Activated CD4-positive, CD25-positive, alpha-beta regulatory T cell (primary cell): ENCODE measurements at places on chromosomes 4 and X.
A peak's percentile ranks its signal among the peaks of the same experiment; 100 is the strongest.

GRCh38 chrX:1213971-1214370 lies 1.5 kb upstream of the CRLF2 start:
- DNase-seq, result no peak

- DNase-seq, result no peak
These were observed 37.4 kb downstream of the BCOR start for GRCh38 chrX:40060356-40060845.

GRCh38 chrX:100410901-100411801 lies 1.1 kb upstream of the PCDH19 start:
- no peak for DNase-seq

- no peak for DNase-seq
These were observed 42.7 kb downstream of the ABLIM2 start for GRCh38 chr4:8115916-8116315.

DNA sequence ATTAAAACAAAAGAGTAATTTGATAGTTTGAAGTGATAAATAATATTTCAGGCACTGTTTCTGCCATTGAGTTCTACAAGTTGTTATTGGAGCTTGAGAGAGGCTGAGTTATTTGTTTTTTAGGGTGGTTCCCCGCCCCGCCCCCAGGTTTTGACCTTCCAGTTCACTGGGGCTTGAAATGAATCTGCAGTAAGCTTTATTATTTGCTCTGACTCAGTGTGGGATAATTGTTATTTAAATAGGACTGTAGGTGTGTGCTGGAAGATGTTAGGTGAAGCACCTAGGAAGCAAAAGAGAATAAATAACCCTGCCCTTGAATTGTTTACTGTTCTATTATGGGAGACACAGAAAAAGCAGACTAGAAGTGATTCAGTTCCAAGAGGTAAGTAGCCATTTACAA lies 81.2 kb upstream of the KCNIP4 start:
- no peak for DNase-seq

DNA sequence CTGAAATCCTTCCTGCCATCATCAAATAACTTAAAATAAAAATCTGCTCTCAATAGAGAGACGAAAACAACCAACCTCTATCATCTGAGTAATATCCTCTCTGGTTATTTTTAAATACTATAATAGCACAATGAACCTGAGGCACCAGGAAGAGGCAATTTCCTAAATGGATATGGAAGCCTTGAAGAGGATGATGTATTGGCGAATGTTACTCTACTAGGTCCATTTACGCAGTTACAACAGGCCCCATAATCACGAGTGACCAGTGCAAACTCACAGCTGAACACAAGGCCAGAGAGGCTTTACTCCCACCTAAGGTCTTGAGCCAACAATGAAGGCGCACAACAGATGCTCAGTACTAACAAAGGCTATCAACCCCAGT lies 678.8 kb upstream of the NR3C2 start:
- no peak for DNase-seq

DNA sequence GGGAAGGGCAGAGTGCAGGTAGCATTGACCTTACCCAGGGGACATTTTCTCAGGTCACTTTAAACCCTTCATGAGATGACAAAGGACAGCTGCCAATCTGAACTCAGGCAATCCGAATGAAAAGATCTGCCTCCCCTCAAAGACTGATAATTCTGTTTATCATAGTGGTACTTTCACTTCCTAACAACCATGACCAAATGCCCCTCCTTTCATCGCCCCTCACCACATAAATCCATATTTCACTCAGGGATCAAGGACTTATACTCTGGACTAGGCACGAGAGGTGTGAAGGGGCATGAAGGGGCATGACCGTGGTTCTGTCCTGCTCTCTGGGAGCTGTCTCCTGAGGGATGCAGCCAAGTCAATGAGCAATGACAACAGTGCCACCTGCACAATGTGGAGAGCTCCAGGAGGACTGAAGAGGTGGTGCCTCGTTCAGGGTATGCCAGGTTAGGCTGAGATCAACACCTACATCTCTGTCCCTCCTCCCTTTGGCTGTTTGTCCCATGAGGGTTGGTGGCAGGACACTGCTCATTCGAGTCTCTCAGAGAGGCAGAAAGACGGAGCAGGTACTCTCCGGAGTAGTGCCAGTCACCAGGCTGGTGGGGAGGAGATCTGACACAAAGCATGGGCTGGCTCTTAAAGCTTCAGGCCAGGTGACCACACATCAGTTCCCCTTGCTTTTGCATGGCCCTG lies 12.5 kb downstream of the HS3ST1 start:
- no peak for DNase-seq

DNA sequence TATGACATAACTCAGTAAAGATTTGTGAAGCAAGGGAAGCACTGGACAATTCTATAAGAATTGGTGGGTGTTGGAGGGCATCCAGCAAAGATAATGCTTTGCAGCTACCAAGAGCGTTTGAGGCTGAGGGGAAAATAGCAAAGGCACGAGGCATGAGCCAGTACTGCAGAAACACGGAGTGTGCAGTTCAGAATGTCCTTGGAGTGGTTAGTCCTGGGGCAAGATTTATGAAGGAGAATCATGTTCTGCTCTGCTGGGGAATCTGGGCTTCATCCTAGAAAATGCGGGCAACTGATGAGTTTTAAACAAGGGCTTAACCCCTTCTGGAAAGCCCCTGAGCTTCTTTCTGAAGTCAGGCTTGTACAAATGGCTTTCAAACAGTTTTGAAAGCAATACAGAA lies 452.5 kb downstream of the IL15 start:
- no peak for DNase-seq

DNA sequence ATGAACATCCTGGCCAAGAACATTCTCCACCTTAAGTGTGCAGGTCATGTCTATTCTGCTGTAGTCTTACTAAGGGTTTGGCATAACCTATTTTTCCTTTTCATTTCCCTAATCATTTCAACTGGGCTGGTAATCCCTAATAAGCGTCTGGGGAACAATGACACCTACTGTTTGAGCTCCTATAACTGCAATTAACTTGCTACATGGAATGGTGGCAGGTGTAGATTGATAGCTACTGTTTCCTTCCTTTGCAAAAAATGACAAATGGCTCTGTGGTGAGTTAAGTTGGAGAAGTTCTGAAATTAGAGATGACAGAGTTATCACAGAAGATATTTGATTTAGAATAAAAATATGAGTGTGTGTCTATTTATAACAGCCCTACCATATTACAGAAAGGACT lies 104.5 kb upstream of the NAP1L5 start:
- no peak for DNase-seq

GRCh38 chr4:26356081-26356501 lies 35.3 kb downstream of the RBPJ start:
- DNase-seq, result no peak

DNA sequence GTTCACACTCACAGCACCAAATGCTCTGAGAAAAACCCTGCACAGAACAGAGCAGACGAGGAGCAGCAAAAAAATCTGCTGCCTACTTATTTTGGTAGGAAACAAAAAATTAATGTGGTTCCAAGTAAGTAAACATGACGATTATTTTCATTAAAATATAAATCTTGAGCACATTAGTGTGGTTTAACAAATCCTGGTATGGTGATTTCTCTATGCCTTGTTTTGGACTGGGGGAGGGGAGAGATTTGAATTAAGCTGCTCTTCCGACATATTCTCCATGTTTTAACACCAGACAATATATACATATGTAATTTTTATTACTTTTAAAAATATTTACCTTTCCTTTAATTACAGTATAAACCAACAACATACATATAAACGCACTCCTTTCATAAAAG lies 1.8 kb downstream of the CAMK2D start:
- DNase-seq, result no peak

DNA sequence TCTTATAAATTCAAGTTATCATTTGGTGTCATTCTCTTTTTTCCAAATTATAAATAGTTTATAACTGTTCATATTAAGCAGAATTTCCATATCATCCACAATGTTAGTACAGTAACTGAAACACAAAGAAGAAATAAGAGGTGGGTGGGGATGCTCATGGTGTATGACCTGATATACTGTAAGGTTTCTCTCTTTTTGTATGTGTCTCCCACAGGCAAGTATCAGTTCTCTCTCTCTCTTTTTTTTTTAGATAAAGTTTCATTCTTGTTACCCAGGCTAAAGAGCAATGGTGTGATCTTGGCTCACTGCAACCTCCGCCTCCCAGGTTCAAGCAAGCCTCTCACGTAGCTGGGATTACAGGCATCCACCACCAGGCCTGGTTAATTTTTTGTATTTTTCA lies 43.7 kb upstream of the UGT2A3 start:
- no peak for DNase-seq

DNA sequence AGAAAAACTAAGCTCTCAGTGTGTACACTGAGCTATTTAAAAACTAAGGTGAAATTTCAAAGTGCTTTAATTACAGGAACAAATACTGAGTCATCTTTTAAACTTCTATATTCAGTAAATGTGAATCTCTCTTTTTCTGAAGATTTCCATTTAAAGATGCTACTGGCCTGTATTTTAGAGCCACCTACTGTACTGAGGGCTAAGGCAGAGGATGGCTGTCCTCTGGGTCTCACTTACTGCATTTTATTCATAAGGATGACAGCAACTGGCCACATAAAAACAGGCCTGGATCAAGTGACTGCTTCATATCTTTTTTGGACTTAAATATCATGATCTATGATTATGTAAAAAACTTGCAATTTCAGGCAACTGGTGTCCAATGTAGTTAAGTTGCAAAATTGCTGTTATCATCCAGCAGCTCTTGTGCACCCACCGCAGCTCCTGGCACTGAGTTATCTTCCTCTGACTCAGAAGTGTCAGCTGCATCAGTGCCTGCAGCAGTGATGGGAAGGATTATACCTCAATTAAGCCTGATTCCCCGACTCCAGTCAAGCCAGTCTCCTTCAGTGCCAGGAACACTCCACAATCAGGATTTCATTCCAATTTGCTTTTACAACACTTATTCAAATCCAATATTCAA lies 1073.7 kb downstream of the PDHA2 start:
- no peak for DNase-seq

GRCh38 chrX:130032552-130032951 lies 50.1 kb downstream of the BCORL1 start:
- DNase-seq, result no peak

DNA sequence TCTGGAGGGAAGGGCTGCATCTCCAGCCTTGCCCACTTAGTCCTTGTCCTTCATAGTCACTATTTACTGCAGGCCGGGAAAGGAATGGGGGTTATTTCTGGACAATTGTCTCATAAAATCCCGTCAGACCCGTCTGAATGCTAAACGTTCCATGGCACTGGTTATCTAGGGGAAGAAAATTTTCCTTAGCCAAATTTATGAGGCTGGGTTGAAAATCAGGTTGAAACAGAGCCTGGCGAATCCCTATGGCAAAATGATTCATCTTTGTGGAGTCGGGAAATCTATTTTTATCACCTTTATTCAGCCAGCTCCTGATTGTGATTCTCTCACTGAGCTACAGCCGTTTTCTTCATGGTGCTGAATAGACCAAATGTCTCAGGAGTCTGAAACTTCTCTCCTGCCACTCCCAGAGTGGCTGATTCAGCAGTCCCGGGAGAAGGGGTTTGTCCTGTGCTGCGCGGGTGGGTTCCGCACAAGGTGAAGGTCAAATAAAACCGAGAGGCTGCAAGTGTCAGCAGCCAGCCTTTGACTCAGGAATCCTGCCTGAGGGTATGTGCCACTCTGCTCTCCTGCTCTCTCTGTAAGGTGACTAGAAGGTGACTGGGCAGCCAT lies 1.0 kb downstream of the LIMCH1 start:
- DNase-seq, result no peak

DNA sequence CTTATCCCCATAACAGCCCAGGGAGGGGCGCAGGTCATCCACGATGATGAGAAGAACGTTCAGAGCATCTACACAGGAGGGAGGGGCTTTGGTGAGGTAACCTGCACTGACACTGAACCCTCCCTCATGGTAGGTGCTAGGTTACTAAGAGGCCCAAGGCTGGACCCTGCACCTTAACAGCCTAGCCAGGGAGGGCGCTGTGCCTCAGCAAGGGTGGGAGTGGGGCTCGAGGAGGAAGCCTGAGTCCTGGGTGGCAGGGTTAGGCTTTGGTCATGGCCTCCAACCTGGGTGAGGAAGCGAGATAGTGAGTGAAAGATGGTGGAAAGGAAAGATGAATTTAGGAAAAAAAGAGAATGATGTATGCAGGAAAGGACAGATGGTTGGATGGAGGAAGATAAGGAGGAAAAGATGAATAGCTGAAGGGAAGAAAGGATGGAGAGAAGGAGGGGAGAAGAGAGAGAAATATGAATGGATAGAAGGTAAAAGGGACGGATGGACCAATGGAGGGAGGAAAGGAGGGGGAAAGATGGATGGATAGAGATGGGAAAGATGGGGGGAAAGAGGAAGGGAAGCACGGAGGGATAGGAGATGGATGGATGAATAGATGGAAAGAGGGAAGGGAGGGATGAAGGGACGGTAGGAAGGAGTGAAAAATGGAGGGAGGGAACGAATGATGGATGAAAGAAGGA lies 736 bp downstream of the IDS start:
- DNase-seq, result peak; percentile 33

DNA sequence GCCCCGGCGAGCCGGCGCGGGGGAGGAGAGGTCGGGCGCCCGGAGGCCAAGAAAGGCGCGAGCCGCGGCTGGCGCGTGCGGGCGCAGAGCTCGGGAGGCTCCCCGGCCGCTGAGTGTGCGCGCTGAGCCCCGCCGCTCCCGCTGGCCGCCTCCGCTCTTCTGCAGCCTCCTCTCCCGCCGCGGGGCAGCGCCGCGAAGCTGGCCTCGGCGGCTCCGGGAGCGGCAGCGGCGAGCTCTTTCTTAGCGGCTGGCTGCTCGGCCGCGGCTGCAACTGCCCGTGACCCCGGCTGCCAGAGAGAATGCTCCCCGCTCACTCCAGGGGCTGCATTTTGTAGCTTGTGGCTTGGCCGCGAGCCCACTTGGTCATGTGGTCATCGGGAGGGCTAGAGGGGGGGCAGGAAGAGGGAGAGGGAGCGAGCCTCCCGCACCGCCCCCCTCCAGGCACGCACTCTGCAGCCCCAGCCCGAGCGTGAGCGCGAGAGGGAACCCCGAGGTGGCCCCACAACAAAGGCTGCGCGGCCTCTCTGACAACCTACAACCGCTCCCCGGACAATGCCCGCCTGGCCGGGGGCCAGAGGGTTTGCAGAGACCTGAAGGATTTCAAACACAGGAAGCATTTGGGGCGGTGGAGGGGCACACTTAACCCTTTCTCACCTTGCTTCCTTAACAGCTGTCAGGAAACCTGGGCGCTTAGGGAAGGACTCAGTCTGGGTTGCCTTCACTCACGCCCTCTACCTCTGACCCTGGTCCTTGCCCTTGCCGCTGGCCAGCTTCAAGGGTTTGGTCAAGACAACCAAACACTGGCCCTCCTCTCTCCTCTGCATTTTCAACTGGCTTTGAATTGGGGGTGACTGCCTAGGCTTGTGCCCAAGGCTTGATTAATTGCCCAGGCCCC lies at the start of gene APLN:
Gene APLN, minus strand, starts transcription at position 305 of the 895 bp plus-strand sequence. CDS start 326 bp downstream, outside the sequence.
- DNase-seq, result no peak

DNA sequence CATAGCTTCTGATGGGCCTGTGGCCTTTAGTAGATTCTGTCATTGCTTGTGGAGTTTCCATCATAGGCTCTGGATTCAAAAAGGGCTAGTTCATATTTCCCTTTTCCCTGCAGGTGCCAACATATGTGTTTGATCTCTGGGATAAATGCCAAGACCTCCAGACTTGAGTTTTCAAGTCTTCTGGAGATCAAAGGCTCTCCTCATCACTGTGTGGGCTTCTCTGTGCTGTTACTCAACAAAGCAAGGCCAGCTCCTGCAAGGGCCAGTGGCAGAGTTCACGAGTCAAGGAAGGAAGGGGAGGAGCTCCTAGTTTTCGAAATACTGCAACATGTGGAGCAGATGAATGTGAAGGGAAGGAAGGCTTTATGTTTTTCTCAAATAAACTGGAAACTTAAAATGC lies 62.7 kb upstream of the SCML1 start:
- no peak for DNase-seq

- no peak for DNase-seq
These were observed 62.1 kb downstream of the TBC1D14 start for GRCh38 chr4:6971536-6972374.
